Glomerular endothelial cell (primary cell): ENCODE measurements at places on chromosomes 6 and 20.

GRCh38 chr6:139230391-139230840 lies 61.4 kb downstream of the TXLNB start:
- no peak for DNase-seq

DNA sequence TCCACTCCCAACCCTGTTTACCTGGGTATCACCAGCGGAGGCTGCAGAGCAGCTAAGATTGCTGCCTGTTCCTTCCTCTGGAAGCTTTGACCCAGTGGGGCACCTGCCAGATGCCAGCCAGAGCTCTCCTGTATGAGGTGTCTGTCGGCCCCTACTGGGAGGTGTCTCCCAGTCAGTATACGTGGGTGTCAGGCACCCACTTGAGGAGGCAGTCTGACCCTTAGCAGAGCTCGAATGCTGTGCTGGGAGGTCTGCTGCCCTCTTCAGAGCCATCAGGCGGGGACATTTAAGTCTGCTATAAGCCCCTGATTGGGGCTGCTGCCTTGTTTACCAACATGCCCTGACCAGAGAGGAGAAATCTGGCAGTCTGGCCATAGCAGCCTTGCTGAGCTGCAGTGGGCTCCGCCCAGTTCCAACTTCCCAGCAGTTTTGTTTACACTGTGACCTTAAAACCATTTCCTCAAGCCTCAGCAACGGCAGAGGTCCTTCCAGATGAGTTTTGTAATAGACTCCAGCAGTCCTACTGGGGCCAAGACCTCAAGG lies 2.8 kb downstream of the RAET1E start:
- no peak for DNase-seq

- DNase-seq: no peak
Observed at GRCh38 chr6:3228771-3229565, 1.5 kb upstream of the TUBB2B start.

DNA sequence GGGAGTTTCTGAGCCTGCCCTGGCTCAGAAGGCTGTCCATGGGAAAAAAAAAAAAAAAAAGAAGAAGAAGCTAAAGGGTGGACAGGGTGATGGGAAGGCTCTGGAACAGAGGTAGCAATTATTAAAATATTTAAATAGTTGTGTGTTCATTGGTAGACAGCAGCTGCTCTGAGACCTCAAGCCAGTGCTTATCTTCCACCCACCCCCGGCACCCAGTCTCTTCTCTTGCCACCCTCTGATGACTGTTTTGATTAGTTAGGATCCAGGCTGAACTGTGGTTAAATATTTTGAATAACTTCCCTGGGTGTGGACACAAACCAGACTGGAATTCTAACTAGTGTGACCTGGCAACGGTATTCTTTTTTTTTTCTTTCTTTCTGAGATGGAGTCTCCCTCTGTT lies 16.9 kb upstream of the SRSF3 start:
- no peak for DNase-seq

- no peak for DNase-seq
Observed at GRCh38 chr20:13681248-13682125, 42.8 kb upstream of the TASP1 start.

- DNase-seq: no peak
Observed at GRCh38 chr6:111769365-111770152, 103.7 kb downstream of the FYN start.

DNA sequence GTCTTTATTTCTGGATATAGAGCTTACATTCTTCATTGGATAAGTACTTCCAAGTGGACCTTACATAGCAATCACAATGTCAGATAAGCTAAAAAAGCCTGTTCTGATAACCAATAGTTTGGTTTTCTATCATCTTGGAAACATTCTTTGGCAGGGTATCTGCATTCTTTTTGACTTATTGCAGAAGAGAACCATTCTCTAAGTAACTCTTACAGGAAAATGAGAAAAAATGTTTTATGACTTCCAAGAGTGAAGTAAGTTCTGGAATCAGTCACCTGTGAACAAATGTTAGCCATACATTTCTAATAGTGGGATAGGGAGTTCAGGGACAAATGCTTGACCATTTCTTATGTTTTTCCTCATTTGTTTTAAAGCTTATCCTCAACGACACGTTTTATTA lies 564.0 kb downstream of the CD109 start:
- no peak for DNase-seq

DNA sequence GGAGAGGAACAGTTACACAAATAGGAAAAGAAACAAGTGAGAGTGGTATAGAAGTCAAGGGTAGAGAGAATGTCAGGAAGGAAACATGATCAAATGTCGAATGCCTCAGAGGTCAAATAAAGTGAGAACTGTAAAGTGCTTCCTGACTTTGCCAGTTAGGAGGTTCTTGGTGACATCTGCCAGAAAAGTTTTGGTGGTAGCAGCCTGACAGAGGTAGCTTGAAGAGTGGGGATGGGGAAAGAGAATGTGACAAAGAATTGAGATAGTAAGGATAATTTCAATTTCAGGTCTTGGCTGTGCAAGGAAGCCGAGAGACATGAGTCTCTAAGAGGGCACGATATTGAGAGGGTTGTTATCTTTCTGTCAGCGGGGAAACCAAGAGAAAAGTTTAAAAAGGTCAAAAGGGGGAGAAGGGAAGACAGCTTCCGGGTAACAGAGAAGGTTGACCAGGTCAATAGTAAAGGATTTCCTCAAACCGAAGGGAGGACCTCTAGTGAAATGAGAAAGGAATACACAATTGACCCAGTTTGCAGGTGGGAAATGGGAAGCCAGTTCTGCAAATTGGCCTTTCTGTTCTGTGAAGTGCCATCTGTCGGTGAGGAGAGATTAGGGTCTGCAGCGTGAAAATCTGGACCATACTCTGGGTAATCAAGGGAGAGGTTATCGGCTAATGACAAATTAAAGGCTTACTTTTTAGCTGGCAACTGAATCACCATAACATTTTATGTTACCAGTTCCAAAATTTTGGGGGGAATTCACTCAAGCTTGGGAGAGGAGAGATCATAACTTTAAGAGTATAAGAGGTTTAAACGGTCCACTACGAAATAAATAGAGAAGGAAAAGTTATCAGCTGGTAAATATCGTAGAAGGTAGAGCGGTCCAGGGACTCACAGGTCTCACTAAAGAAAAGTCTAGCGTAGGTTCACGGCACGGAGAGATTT lies 973 bp upstream of the BRD2 start:
- no peak for DNase-seq

DNA sequence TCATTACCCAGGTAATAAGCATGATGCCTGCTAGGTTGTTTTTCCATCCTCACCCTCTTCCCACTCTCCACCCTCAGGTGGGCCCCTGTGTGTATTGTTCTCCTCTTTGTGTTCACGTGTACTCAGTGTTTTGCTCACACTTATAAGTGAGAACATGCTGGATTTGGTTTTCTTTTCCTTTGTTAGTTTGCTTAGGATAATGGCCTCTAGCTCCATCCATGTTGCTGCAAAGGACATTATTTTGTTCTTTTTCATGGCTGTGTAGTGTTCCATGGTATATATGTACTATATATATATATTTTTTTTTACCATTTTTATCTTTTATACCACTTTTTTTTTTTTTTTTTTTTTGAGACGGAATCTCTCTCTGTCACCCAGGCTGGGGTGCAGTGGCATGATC lies 71.9 kb downstream of the RSPH3 start:
- DNase-seq: no peak

DNA sequence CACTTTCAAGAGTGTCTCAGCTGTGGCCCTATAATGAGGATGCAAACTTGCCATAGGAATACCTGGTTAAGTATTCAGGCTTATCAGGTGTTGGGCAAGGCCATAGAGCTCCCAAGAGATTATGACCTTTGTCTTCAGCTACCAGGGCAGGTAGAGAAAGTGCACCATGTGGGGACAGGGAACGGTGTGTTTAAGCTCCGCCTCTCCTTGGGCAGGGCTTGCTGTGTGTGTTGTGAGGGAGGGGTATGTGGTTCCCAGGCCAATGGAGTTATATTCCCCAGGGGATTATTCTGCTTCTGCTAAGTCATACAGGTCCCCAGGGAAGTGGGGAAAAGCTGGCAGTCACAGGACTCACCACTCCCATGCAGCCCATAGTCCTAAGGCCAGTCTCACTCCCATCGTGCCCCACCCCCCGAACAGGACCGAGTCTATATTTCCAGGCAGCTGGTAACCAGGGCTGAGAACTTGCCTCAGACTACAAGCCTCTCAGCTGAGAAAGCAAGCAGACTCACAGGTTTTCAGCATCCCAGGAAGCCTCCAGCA lies 660.2 kb downstream of the HTR1B start:
- no peak for DNase-seq

DNA sequence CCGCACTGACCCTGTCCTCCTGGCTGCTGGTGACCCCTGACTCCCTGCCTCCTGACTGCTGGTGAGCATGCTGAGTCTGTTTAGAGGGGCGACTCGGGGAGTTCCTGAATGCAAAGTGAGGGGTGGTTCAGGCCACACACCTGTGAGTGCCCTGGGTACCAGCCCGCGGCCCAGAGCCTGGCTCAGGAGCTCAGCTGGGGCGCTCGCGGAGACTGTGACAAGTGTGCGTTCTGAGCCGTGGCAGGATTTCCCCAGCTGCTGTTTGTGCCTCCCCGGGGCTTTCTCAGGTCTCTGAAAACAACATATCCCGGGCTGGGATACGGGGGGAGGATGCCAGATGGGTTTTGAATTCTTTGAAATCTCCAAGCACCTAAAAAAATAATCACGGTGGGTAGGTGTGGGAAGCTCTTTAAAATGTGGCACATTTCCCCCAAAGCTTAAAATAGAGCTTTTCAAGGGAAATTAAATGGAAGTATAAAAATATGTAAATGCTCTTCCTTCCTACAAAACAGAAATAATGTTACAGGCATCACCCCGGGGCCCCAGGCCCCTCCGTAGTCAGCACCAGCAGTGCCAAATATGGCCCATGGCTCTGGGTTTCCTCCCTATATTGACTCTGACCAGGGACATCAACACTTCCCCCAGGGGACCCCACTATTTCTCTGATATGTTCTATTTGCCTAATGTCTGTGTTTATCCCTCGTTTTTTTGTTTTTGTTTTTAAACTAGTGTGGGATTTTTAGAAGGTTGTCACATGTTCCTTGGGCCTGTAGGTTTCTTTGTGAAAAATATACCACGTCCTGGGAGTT lies 49.9 kb upstream of the TAGAP start:
- DNase-seq: no peak

GRCh38 chr20:39010496-39010895 lies 48.4 kb downstream of the DHX35 start:
- DNase-seq: no peak

DNA sequence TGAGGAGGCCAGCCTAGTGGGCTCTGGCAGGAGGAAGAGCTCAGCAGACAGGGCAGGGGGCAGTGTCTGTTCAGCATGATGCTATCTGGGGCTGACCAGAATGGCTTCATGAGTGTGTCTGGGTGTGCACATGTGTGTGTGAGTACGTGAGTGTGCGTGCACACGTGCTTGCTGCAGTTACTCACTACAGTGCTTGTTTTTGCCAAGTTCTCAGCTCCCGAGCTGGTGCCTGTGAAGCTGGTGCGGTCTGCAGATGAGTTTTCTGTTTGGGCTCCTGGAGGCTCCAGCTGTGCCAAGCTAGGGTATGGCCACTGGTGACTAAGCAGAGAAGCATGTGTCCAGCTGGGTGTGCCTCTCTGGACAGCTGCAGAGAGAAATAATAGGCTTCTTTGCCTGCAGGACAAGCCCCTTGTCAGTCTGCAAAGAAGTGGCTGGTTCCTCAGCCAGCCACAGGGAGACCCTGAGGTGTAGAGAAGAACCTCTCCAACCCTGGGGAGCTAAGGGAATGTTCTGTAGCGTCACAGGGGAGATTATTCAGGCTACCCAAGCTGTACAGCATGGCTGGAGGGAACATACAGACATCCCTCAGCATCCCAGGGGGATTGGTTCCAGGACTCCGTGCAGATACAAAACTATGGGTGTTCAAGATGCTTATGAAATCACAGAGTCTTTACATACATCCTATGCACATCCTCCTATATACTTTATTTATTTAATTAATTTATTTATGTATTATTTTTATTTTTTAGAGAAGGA lies 40.2 kb upstream of the FAM50B start:
- peak; percentile 56 for DNase-seq

GRCh38 chr6:30091577-30092381 lies 16.2 kb upstream of the RNF39 start:
- DNase-seq: no peak

DNA sequence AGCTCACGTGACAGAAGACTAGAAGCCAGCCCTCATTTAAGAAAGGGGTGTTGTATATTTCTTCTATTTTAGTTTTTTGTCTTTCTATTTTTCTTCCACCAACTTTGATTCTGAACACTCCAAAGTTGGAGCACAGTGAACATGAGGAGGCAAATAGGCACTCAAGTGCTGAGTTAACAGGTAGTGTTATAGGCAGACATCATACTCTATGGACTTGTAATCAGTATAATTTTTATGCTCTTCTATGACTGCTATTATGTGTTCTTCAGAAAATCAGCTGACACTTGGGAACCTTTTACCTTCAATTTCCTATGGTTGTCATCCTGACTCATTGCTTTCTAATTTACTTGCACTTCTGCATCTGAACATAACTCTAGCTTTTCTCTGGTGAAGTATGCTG lies 396.3 kb upstream of the EYS start:
- no peak for DNase-seq

DNA sequence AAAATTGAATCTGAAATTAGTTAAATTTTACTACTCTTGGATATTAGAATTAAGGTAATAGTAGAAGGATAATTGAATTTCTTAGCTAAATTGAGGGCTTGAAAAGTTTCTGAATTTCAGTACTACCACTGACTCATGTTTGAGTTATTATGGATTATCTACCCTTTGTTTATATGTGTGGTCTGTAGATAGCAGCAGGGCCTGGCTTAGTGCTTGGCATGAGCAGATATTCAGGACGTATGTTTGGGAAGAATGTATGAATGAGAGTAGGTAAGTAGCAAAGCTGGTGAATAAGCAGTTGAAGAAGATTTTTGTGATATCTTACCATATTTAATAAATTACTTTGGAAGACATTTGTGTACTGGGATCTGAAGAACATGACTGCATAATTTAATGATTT lies 152.7 kb downstream of the MACROD2 start:
- DNase-seq: no peak

DNA sequence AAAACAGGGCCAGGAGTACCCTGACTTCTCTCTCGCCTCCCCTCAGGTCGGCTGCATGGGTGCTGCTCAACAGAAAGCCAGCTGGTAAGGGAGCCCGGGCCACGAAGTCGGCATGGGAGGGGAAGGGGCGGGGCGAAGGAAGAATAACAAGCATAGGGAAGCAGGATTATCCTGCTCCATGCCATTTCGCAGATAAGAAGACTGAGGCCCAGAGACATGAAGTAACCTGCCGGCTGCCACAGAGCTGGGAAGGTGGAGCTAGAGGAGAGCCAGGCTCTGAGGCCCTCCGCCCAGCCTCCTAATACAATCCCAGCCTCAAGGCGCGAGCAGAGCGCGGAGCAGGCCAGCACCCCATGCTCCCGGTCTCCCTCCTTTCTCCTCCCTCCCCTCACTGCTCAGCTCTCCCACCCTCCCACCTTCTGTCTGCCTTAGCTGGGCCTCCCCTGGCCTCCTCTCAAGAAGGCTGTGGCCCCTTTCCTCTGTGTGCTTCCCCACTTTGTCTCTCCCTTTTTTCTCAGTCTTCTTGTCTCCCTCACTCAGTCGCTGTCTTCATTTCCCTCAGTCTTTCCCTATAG lies 13.2 kb upstream of the HMGA1 start:
- no peak for DNase-seq

GRCh38 chr6:146441907-146442306 lies 101.7 kb upstream of the RAB32 start:
- DNase-seq: no peak

GRCh38 chr6:52285177-52286068 lies 881 bp upstream of the MCM3 start:
- no peak for DNase-seq
